ENCODE measurements at places on chromosomes 7 and 10.
A peak's percentile ranks its signal among the peaks of the same experiment; 100 is the strongest.

GRCh38 chr7:137943132-137943551 is 58.7 kb downstream of the CREB3L2 start:
- DNase-seq, result no peak

GRCh38 chr7:14936554-14936953 is 34.0 kb upstream of the DGKB start:
- DNase-seq, result no peak

DNA sequence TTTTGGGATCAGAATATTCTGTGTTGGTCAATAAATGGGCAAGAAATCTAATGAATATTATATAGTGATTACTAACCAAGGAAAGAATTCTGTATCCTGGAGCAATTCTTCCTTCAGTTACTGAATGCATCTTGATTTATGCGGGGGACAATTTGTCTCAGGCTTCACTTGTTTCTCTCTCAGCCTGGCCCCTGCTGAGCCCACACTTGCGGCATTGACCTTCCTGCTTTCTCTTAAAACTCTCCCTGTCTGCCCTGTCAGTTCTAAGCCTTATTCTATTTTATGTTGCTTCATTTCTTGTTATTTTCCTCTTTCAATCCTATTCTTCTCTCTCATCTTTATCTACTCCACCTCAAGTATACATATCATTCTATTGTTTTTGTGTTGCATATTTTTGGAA is 122.1 kb upstream of the TPK1 start:
- DNase-seq, result no peak

DNA sequence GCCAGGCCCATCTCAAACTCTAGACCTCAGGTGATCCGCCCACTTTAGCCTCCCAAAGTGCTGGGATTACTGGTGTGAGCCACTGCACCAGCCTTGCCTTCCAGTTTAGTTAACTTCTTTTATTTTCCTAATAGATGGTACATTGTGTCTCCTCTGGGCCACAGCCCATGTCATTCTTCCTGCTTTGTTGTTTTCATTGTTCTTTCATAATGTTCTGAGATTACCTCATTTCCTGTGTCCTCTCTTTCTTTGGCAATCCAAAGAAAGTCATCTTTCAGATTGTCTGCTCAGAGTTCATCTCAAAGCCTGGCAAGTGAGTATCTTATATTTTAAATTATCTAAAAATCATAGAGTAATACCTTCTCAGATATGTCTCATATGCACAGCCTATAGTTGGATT is at the start of gene OLAH:
OLAH (plus strand) TSS at position 270 of the 400 bp plus-strand sequence. CDS start 3,346 bp downstream, outside the sequence.
- DNase-seq, result no peak

DNA sequence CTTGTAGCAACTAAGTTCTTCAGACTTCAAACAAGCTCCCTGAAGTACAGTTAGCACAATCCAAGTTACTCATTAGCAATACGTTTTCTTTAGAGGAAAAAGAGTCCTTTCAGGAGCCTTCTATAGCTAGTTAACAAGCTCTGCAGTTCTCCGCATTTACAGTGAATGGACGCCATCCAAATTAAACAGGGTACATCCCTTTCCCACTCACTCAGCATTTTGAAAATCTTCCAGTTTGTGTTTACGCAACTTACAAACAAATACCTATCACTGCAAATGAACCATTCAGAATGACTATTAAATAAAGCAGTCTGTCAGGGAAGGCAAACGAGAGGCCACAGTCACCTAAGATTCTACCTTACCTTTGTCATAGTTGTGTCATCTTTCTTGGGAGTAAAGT is 84.5 kb downstream of the RNF32 start:
- no peak for DNase-seq

GRCh38 chr7:144398911-144399310 is 4.6 kb downstream of the NOBOX start:
- DNase-seq, result no peak

DNA sequence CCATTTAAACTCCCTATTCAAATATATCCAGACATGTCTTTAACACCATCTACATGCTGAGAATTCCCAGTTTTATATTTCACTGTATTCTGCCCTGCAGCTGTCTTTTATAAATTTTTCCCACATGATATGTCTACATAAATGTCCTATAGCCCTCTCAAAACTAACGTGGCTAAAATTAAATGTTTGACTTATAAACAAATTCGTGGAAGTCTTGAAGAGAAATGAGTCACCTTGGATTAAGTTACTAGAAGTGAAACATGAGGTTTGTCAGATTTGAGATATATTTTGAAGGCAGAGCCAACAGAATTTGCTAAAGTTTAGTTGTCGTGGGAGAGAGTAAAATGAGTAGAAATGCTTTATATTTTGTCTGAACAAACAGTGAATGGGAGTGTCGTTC is 386.9 kb upstream of the CNTNAP2 start:
- DNase-seq, result no peak

GRCh38 chr10:112811741-112812551 is 138.1 kb upstream of the TCF7L2 start:
- DNase-seq, result peak; percentile 33

DNA sequence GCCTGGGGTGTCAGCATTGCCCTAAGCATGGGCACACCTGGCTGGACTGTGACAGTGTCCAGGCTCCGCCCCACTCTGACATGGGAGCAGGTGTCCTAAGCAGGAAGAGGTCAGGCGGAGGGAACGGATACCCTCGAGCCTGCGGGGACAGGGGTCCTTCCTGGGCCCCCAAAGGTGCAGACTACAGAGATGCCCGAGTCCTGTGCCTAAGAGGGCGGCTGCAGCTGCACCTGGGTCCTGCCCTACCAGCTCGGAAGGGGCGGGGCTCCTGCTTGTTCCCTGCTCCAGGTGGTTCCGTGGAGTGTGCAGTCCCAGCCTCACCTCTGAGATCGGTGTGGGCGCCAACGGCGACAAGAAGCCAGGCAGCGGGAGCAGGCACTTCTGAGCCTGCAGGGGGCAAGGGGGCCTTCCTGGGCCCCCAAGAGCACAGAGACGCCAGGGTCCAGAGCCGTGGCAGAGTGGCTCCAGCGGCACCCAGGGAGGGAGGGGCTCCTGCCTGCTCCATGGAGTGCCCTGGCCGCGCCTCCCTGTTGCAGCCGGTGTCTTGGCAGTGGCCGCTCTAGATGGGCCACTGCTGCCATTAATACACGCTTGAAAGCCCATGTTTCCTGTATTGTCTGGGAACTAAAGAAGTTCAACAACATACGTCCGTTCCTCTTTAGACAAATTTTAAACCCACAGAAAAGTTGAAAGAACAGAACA is 64.5 kb upstream of the CACNA2D1 start:
- no peak for DNase-seq

DNA sequence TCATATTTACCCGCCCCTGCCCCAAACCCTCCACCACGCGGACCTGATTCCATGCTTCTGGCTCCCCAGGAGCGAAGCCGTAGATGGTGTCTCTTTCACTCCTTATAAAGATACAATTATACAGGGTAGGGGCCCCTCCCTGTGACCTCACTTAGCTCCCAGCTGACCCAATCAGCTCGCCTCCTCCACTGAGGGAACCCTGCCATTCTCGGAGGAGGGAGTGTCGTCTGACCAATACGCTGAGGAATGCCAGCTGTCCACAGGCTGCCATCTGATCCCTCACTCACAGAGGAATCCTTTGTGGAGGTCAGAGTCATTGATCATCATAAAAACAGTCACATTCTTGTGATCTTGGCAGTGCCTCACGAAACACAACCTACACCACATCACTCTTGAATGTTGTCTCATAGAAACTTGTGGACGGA is 67.5 kb upstream of the INSIG1 start:
- DNase-seq, result peak; percentile 90

DNA sequence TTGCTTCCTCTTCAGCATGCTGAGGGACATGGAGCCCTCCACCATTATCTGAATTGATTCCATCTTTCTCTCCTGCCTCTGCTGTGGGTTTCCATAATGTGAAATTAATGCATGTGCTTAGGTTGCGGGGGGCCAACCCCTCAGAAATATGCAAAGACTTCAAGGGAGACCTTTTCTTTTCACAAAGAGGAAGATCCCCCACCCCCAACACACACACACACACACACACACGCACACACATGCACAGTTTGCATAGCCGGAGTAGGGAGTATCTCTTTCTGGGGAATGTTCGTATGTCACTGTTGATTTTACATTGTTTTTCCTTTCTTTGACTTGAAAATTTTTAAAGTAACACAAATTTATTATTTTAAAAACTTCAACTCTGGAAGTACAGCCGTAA is 193.5 kb downstream of the MGMT start:
- DNase-seq, result no peak

GRCh38 chr10:47353351-47353750 is 5.2 kb downstream of the RBP3 start:
- no peak for DNase-seq

GRCh38 chr7:2523461-2523936 is 3.9 kb downstream of the LFNG start:
- no peak for DNase-seq

DNA sequence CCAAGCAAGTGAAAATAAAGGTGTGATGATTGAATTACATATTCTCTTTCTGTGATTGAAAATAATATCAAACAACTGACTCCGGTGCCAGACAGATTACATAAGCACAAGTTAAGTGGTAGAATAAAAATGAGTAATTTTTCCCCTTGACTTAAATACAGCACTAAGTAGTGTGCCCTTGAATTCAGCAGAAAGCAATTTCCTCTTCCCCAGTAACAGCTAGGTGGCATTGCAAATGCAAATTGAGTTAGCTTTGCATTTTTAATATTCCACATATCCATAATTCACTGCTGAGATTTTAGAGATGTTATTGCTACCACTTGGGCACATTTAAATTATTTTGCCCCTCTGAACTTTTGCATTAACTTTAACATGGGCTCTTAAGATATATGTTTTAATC is 89.8 kb upstream of the NPVF start:
- no peak for DNase-seq

GRCh38 chr10:68938117-68938516 is 17.9 kb upstream of the DDX21 start:
- no peak for DNase-seq

GRCh38 chr10:83816942-83817341 is 322.4 kb upstream of the GHITM start:
- DNase-seq, result no peak

DNA sequence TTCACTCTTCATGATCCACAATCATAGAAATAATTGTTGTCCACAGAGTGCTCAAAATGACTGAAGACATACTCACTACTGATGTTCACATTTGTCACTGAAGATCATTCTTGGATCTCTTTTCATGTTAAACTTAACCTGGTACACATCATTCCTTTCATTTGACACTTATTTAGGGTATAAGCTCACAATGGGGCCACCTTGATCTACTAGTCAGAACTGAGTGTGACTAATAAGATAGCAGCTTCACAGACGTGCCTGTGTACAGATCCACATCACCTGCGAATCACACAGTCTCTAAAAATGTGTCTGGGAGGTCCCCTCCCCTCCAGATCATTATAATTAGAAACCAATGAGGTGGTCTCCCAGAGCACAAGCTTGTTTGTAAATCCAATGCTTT is 21.8 kb downstream of the GAD2 start:
- DNase-seq, result no peak

GRCh38 chr7:80940539-80941207 is 21.8 kb upstream of the SEMA3C start:
- no peak for DNase-seq

GRCh38 chr10:43931308-43931930 is 282.7 kb upstream of the ZNF32 start:
- DNase-seq, result no peak

DNA sequence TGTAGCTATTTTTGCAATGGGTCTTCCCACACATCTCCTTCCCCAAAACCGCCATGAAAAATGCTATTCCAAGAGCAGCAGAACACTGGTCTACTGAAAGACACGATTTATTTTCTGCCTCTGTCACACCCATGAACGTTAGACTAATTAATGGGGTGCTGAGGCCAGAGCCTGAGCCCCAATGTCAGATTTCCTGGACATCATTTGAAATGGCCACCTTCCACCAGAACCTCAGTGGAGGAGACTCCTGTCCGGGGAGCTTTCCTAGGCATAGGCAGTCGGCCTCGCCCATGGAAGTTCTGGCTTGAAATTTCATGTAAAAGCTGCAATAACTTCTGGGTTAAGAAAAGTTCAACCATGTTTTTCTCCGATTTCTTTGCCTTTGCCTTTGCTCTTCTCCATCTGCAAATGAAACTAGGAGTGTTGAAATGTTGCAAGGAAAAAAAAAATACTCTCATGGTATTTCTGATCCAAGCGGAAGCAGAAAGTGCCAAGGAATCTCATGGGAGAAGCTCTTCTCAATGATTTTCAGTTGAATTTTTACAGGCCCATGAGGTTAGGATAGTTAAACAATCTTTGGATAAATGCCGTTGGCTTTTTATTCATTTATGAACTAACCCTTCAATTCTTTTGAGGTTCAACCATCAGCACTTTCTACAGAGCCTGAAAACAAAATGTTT is 570.8 kb upstream of the MGMT start:
- DNase-seq, result no peak

DNA sequence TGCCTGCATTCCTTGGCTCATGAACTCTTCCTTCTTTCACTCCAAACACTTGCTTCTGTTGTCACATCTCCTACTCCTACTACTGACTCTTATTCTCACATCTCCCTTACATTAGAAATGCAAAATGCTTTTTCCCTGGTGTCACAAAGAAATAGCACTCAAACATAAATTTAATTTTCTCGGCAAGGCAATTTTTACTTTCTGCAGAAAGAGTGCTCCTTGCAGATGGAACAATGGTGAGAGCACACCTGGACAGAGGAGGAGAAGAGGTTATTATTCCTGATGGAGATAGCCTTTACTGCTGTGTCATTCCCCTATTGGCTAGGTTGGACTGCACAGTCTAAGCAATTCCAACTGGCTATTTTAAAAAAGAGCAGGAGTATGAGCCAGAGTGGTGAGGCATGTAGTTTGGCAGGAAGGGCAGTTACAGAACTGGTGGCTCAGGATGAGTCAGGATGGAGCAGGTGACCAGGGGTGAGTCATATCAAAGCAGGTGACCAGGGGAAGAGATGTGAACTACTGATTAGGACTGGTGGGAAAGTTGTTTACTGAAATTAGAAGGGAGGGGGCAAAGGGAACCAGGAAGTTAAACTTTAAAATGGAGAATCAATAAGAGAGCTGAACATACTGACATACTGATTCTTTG is 52.9 kb downstream of the CYP2C9 start:
- no peak for DNase-seq

DNA sequence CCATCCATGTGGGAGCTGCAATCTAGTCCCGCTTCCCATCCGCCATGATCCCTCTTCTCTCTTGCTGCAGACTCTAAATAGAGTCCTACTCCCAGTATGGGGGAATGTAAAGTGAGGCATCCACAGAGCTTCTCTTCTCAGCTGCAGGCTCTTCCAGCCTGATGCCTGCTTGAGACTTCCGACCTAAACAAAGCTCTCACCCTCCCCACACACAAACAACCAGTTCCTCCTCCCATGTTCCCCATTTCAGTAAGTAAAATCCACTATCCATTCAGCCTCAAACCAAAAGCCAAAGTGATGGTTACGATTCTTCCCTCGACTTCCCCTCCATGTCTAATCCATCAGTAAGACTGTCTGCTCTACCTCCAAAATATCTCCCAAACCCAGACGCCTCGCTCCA is 108.2 kb upstream of the NFE2L3 start:
- no peak for DNase-seq

GRCh38 chr7:38796626-38797501 is 112.1 kb downstream of the VPS41 start:
- DNase-seq, result peak; percentile 62

All from NCI-H460 (cell line).